ENCODE measurements at places on chromosomes 1 and 21.

GRCh38 chr21:32249511-32250280 is 29.2 kb downstream of the MIS18A start:
- DNase-seq: no peak

GRCh38 chr1:46244656-46245371 is 2.7 kb upstream of the RAD54L start:
- no peak for DNase-seq

- DNase-seq: no peak
Measured at GRCh38 chr1:89615676-89616598, 17.0 kb upstream of the LRRC8C start.

DNA sequence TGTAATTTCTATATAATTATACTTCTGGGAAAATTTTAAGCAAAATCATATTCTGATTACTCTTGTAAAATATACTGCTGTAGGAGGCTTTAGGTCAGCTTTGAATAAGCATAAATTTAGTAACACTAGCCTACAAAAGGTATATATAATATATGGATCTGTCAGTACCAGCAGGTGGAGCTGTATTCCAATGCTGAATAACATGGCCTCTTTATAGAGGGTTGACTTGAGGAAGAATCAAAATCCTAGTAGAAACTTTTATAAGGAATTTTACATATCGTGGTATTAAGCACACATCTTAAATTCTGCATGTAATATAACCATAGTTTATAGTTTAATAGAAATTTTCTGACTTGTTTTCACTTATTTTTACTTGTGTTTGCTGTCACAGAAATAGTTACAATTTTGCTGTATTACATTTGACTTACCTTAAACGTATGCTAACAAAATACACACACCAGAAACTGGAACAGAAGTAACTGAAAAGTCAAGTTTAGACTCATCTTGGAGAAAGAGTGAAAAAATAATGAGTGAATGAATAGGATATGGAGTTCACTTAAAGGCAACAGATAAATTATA is 79.3 kb downstream of the HMCN1 start:
- no peak for DNase-seq

DNA sequence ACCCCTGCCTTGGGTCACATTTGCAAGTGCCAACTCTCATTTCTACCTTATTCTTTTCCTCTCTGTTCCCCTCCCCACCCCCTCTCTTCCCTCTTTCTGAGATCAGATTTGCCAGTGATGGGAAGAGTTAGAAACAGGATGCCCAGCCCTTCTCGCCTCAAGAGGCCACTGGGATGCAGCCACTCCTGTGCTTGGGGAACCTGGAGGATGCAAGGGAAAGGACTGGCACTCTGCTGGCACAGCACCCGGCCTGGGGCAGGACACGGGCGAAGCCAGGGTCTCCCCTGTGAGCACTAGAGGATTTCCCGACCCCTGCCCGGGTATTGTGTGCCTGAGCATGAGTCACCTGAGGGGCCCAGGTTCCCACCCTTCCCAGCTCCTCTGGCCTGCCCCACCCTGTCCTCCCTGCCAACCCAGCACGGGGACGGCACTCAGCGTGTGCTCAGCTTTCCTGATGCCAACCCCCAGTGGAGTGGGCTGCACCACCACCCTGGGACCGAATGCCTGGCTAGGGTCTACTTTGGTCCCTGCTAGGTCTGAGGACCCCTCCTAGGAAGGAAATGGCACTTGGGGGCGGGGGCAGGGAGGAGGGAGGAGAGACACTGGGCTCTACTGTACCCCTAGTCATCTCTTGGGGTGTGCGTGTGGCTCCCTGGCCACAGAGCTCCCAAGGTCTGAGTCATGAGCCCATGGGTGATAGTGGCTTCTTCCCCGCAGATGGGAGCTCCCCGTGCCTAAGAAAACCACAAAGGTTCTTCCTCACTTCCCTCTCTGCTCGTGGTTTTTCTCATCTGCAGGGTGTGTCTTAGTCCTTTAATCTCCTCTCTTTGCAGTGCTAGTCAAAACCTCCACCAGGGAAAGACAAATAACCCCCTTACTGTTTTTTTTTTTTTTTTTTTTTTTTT is 12.4 kb downstream of the LMNA start:
- DNase-seq: peak; percentile 44

GRCh38 chr1:225545649-225546048 is 107.3 kb downstream of the ENAH start:
- no peak for DNase-seq
